ENCODE measurements at places on chromosomes 2 and 18.

DNA sequence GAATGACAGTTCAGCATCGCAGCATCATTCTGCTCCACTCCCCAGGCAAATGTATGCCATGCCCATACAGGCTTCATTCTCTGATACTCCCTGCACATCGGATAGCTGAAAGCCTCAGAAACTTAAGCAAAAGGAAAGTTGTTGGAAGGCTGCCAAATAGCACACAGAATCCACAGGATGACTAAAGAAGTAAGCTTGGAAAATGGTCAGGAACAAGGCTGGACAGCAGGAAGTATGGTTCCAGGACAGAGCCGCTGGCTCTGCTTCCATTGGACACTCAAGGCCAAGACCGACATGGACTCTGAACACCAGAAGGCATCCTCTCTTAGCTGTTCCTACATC is 256.5 kb downstream of the CDH20 start:
- no peak for DNase-seq

DNA sequence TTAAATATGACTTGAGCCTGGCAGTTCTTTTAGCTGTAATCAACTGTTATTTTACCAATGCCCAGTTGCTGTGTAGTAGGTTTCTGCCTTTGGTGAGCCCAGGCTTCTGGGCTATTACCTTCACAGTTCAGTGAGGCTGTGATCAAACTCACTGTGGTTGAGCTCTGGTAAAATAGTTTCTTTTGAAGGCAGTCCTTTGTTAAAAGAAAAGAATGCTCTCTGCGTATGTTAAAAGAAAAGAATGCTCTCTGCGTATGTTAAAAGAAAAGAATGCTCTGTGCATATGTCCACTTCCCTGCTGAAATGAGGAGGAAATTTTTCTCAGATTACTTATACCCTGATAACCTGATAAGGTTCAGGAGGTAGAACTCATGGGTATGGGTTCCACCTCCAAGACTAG is 244.3 kb downstream of the RNF144A start:
- no peak for DNase-seq

- no peak for DNase-seq
Measured at GRCh38 chr2:38505779-38506178, 96.9 kb downstream of the HNRNPLL start.

GRCh38 chr2:142131010-142131669 is at the start of gene LRP1B:
Gene LRP1B (minus strand): TSS chr2:142131016. CDS start chr2:142130729, 287 bp downstream.
- DNase-seq, result no peak

DNA sequence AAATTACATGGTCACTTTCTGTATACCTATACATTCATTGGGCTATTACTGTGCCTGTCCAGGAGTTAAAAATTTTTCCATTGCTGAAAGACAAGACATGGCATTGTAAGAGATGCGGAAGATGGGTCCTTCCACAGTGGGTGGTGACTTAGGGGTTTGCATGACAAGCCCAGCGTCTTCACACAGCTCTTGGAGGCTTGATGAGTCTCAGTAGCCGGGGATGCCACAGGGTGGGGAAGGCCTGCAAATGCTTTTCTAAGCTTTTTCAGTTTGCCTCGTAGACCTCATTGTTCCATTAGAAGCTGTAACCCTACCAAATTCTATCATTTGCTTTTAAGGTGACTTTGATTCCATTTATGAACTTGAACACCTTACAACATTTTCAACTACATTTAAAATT is 18.1 kb upstream of the MAPRE3 start:
- DNase-seq, result no peak

DNA sequence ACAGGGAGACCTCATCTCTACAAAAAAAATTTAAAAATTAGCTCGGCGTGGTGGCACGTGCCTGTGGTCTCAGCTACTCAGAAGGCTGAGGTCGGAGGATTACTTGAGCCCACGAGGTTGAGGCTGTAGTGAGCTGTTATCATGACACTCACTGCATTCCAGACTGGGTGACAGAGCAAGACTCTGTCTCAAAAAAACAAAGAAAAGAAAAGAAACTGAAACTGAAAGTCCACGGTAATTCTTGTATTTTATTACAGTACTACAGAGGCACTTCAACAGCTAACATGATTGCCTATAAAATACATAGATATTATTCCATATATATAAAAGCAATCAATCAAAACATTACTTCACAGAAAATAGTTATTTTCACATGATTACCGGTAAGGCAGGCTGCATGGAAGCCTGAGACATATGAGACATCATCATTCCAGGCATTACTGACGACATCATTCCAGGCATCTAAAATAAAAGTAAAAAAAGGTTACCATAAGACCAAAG is 23.1 kb downstream of the PRPF40A start:
- DNase-seq, result no peak

DNA sequence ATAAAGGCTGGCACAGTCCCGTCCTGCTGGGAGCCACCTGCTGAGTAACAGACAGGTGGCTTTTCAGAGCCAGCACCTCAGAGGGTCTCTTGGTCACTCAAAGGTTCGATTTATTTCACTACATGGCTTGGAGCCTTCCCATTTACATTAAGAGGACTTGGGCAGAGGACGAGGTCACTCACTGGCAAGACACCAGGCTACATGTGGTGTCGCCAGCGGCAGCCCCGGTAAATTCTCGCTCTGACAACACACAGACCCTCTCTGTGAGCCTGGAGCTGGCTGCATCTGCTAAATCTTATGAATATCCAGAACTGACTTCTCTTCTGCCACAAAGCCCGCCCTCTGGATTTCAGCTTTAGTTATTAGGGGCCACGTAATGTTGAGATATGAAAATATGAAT is 254.7 kb downstream of the VAPA start:
- no peak for DNase-seq

GRCh38 chr2:121698318-121698930 is 38.3 kb downstream of the NIFK start:
- DNase-seq, result no peak

DNA sequence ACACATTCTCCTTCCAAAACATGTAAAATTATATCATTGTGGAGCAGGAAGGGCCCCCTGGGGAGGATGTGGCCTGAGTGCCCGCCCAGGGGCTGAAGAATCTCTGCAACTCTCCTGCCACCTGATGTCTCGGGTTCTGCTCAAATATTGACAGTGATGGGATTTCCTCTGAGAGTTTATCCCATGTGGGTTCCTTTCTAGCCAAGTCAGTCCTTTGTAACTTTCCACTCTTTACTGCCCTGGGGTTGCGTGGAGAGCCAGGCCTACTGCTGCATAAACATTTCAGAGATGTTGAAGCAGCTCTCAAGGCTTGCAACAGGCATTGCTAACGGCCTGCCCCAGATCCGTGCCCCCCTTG is 4.0 kb upstream of the RAB17 start:
- no peak for DNase-seq

DNA sequence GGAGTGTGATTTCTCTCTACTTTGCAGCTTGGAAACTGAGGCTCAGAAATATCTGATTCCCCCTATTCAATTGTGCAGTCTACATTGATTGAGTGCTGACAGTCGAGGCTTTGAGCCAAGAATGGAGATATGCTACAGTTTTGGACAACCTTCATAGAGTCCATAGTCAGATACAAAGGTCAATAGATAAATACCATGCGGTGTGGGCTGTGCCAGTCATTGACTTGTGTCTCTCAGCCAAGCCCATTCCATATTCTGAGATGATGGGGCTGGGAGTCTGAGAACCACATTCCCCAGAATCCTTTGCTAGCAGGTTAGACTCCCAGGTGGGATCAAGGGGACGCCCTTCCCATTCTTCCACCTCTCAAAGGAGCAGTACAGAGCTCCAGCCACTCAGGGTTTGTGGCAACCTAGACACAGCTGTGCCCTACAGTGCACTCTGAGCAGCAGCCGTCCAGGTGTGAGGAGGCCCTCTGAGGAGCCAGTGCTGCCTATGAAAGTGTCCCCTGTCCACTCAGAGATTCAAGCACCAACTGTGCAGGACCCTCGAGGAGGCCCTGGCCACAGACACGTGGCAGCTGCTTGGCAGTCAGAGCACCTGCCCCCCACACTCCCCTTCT is 348.3 kb downstream of the CYRIA start:
- DNase-seq, result no peak

DNA sequence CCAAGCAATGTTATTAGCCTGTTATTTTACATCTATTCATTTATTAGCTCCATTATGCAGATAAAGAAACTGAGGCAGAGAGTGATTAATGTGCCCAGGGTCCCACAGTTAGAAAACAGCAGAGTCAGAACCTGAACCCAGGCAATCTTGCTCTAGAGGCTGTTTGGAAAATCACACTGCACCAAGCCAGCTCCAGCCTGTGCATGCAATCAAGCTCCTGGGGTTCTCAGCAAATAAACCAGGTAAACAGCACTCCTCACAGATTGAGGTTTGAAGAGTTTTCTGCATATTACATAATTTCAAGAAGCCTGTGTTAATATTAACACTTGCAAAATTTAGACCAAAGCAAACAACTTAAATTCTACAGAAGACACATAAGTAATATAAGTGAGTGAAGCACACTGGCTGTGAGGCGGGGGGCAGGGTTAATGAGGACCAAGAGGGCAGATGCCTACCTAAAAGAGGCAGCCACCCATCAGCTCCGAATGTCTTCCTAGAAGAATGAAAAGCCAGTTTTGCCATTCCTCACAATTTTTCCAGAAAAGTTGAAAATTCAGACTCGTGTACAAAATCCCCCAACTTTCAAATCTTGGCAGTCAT is 35.4 kb downstream of the CACNB4 start:
- no peak for DNase-seq

DNA sequence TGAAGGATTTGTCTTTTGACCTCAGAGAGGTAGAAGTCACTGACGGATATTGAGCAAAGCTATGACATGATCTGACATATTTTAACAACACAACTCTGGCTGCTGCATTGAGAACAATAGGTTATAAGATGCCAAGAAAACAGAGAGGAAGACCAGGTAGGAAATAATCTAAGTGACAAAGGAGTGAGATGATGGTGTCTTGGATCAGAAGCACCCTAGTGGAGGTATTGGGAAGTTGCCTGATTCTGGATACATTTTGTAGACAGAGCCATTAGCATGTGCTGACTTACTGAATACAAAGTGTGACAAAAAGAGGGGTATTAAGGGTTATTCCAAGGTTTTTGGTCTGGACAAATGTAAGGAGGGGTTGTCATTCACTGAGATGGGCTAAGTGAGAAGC is 1438.1 kb downstream of the DPP10 start:
- no peak for DNase-seq

GRCh38 chr2:136980303-136980702 is 215.0 kb downstream of the THSD7B start:
- DNase-seq, result no peak

DNA sequence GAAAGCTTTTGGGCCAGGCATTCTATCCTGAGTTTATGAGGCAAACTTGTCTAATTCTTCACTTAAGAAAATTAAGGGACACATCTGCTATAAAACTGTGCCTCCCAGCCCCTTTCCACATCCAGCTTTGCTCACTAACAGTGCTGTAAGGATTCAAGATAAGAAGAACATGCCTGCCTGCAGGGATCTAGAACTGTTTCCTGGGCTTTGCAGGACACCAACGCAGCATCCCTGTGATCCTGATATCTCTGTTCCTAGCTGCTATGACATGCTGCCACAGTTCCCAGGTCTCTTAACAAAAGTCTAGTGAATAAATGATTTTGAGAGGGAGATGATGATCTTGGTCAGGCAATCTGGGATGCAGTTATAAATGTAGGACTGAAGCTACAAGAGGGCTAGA is 12.4 kb downstream of the B4GALT6 start:
- no peak for DNase-seq

DNA sequence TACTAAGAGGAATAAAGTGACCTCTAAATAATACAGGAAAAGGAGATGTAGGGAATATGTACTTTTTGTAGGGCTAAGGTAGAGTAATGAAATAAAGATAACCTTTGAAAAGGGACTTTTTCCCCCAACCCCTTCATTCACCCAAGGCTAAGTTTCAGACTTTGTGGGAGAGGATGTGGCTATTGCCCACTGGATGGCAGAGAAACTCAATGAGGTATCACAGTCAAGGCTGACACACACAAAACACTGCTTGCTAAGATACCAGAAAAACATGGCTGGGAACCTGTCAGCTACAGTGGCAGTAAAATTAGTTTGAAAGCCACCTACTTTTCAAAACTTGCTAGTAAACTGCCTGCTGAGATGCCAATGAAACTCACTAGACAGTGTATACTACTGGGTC is 158.8 kb upstream of the WDSUB1 start:
- no peak for DNase-seq

DNA sequence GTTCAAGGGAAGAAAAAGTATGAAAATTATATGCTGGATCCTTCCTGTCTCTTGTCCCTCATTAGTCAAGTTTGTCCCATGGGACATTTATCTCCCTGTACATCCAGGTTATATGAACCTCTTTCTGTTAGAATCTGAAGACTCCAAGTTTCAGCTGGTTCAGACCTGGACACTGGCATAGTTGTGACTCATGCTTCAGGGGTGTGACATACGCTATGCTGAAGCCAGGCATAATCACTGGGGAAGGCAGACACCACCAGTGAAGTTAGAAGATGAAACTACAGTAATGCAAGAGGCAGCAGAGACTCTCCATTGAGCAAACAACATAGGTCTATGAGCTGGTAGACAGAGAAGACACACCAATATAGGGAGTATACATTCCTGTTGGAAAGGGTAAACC is 269.7 kb upstream of the SLC8A1 start:
- DNase-seq, result no peak

- no peak for DNase-seq
Measured at GRCh38 chr18:31603315-31603714, 11.6 kb downstream of the TTR start.

DNA sequence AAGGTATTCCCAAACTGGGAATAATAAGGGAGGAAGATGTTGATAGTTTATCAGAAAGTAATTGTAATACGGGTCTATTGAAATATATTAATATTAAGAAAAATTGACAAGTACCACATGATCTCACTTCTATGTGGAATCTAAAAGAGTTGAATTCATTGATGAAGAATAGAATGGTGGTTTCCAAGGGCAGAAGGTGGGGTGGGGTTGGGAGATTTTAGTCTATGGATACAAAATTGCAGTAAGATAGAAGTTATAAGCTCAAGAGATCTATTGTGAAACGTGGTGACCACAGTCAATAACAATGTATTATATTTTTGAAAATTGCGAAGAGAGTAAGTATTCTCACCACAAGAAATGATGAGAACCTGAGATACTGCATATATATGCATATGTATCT is 38.9 kb downstream of the COL3A1 start:
- DNase-seq, result no peak

DNA sequence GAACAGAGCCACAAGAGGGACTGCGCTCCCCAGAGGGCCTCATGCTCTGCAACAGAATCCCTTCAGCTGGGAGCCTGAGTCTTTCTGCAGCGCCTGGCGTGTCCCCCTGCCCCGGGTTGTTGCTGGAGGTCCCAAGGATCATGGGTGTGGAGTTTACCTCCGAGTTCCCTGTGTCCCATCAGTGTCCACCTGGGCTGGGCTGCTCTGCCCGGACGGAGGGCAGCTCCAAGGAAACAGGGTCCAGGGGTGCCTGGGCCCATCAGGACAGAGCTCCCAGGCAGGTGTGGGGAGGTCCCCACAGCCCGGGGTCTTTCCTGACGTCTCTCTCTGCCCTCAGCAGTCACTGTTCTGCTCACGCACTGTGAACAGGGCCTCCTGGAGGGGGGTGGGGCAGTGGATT is 63.5 kb downstream of the EMILIN2 start:
- DNase-seq, result no peak

All from effector CD8-positive, alpha-beta T cell (primary cell).